Bronchus fibroblast of lung (primary cell): ENCODE measurements at places on chromosomes 13 and 19. TPM values are rescaled to one million over a fixed set of nuclear protein-coding genes. Genes with fewer than 3 reads are reported as not detected.

The HRC gene
- total RNA-seq: not detected in 2 replicates

The SSC5D gene
- total RNA-seq: 0.89 and 1.7 TPM in 2 replicates

The PTGIR gene
- 7.6 and 9.1 TPM in 2 replicates for total RNA-seq

The KIR2DL4 gene
- total RNA-seq: not detected in 2 replicates

The LGI4 gene
- total RNA-seq: not detected in 2 replicates

The ZNF536 gene
- not detected in 2 replicates for total RNA-seq

The B3GLCT gene
- 5.8 and 7.7 TPM in 2 replicates for total RNA-seq

The ZNF547 gene
- total RNA-seq: 0.59 and 1.2 TPM in 2 replicates

The POLR2I gene
- 74.6 and 100 TPM in 2 replicates for total RNA-seq

The OR4F17 gene
- not detected in 2 replicates for total RNA-seq

The ZNF441 gene
- total RNA-seq: 2.1 and 3.2 TPM in 2 replicates

The TIMM44 gene
- total RNA-seq: 56.2 and 56.8 TPM in 2 replicates

The F10 gene
- 9.4 and 12.0 TPM in 2 replicates for total RNA-seq

The NRTN gene
- 0.15 TPM in 1 of 2 replicates, not detected in the other for total RNA-seq

The ZNF433 gene
- total RNA-seq: 2.4 and 2.7 TPM in 2 replicates

The THAP8 gene
- 7.6 and 7.7 TPM in 2 replicates for total RNA-seq

The MATK gene
- total RNA-seq: not detected in 2 replicates

The PALM gene
- 9.2 and 10.1 TPM in 2 replicates for total RNA-seq

The FAM174C gene
- total RNA-seq: 57.2 and 66.0 TPM in 2 replicates

The ATXN8OS gene
- not detected in 2 replicates for total RNA-seq

The ZNF568 gene
- 5.5 and 7.7 TPM in 2 replicates for total RNA-seq

The CEACAM3 gene
- total RNA-seq: not detected in 2 replicates

The COX6B2 gene
- total RNA-seq: 0.30 TPM in 1 of 2 replicates, not detected in the other

The PTH2 gene
- not detected in 2 replicates for total RNA-seq

The C2CD4C gene
- 0.15 TPM in 1 of 2 replicates, not detected in the other for total RNA-seq

The GJB2 gene
- under 0.01 TPM in 1 of 2 replicates, not detected in the other for total RNA-seq

The TMEM145 gene
- total RNA-seq: 0.17 TPM in 1 of 2 replicates, not detected in the other

The KIRREL2 gene
- total RNA-seq: under 0.01 TPM in 2 replicates

The TMEM272 gene
- not detected in 2 replicates for total RNA-seq

The PROZ gene
- not detected in 2 replicates for total RNA-seq

The PSG3 gene
- not detected in 2 replicates for total RNA-seq

The TNPO2 gene
- 19.3 and 22.4 TPM in 2 replicates for total RNA-seq

The CBARP gene
- 1.8 and 2.9 TPM in 2 replicates for total RNA-seq

The FCHO1 gene
- 1.0 and 1.8 TPM in 2 replicates for total RNA-seq

The MCF2L gene
- 0.34 TPM in 1 of 2 replicates, not detected in the other for total RNA-seq

The CASP14 gene
- total RNA-seq: not detected in 2 replicates
